ENCODE measurements at places on chromosomes 11 and 22.

GRCh38 chr11:77705876-77706579, 68.4 kb upstream of the CLNS1A start:
- DNase-seq = no peak

DNA sequence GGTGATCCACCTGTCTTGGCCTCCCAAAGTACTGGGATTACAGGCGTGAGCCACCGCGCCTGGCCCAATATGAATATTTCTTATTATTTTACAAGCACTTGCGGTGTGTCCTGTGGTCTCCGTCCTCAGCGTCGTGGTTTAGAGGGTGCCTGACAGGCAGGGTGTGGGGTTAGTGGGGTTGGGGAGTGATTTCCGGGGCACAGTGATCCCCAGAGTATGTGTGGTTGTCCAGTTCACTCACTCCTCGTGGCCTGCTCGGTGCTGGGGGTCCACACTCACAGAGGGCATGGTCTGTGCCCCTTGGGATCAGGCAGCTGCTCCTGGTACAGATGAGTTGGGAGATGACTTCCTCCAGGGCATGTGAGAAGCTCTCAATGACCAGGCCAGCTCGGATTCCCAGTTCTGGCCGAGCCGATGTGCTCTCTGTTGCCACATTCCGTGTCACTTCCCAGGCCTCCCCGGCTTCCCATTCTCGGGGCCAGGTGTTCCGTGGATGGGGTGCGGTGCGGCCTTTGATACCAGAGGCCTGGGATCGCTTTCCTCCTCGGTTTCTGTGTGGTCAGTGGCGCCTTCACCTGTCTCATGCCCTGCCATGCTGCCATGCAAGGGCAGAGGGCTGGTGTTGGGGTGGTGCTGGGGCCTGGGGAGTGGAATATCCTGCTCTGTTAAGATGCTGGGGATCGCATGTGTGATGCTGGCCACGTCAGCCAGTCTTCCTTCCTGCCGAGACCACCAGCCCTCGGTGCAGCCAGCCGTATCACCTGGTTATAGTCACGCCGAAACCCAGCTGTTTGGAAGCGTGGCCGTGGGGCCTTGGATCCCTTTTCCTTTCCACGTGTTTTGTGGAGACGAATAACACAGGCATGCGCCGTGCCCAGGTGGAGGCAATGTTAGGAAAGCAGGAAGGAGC, 39.6 kb downstream of the PARVB start:
- DNase-seq = no peak

GRCh38 chr22:47198801-47199251, 436.4 kb downstream of the TBC1D22A start:
- DNase-seq = no peak

DNA sequence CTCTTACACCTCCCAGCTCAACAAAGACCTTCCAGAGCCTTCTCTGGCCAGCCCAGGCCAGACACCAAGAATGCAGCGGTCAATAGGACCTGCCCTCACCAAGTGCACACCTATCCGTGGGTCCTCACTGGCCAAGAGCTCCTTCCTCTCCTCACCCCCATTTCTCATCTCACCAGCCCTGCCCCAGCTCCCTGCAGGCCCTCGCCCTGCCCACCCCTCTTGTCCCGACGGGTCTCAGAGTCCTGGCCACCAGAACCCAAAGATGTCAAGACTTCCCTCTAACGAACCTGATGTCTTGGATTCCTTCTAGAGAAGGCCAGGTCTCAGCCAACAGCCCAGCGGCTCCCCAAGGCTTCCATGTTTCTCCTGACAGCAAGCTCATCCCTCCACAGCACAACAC, 43.6 kb downstream of the IGF2 start:
- DNase-seq = no peak

- DNase-seq = no peak
These were observed 44.8 kb downstream of the SLN start for GRCh38 chr11:107666911-107667613.

- no peak for DNase-seq
These were observed 2.3 kb upstream of the FGF19 start for GRCh38 chr11:69705901-69706787.

- no peak for DNase-seq
These were observed 180.4 kb upstream of the B3GAT1 start for GRCh38 chr11:134592391-134592990.

GRCh38 chr11:26632691-26633159, 60.7 kb upstream of the MUC15 start:
- no peak for DNase-seq

GRCh38 chr11:9169595-9170295, 78.3 kb upstream of the SCUBE2 start:
- DNase-seq = no peak

DNA sequence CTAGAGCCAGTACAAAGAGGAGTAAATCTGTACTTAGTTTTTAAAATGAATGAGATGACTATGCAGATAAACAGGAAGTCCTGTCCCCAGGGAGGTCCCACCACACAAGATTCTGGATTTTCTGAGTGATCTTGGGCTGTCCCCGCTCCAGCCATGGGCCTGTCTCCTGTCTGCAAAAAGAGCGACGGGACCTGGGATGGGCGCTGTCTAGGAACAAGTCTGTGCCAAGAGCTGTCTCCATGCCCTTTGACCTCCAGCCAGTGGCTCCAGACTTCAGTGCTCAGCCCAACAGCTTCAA, 6.0 kb downstream of the CSNK1E start:
- no peak for DNase-seq

GRCh38 chr22:22463855-22464540, 44.5 kb downstream of the ZNF280B start:
- DNase-seq = peak; percentile 22

- no peak for DNase-seq
These were observed 134.6 kb upstream of the RCN1 start for GRCh38 chr11:31956310-31956709.

DNA sequence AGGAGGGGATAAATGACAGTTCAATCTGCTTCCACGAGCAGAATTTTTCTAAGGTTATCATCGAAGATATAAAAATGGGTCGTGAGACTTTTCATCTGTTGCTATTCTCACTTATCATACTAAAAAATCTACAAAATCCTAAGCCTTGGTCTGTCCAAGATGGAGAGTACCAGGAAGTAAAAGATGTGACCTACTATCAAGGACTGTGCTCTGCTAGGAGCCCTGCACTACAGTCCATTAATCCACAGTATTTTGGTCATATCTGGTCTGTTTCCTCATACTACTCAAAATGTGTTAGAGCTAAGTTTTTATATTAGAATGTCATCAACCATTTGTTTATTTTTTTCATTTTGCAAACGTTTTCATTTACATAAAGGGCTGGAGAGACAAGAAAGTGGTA, 79.4 kb downstream of the DDIAS start:
- DNase-seq = no peak

DNA sequence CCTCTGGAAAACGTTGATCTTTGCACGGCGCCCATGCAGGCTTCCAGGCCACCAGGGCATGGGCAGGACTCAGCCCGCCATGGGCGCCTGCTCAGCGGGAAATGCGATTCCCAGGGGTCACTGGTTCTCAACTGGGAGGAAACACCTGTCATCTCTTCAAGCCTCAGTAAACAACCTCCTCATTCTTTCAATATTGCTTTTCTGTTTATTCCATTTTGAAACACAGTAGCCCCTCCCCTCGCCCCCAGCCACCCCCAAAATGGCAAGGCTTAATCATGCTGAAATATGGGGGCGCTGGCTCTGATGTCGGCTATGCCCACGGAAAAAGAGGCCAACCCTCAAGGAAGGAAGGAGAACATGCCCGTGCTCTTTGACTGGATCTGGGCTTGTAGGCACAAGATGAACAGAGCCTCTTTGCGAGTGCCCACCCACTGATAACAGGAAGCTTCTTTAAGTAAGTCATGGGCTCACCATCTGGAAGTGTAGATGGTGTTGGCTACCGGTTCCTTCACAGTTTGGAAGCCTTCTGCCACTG, 594 bp upstream of the POU2AF1 start:
- no peak for DNase-seq

GRCh38 chr11:77776455-77776854, 44.1 kb downstream of the RSF1 start:
- no peak for DNase-seq

DNA sequence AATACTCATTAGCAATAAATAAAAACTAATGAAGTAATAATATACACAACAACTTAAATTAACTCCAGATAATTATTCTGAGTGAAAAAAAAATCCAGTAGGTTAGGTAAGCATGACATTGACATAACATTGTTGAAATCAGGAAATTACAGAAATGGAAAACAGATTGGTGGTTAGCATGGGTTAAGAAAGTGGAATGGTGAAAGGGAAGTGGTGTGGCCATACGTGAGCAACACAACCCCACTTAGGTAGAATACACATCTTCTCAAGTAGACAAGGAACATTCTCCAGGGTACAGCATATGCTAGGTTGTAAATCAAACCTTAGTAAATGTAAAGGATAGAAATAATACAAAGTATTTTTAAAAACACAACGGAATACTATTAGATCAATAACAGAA, 30.2 kb upstream of the CLTCL1 start:
- no peak for DNase-seq

DNA sequence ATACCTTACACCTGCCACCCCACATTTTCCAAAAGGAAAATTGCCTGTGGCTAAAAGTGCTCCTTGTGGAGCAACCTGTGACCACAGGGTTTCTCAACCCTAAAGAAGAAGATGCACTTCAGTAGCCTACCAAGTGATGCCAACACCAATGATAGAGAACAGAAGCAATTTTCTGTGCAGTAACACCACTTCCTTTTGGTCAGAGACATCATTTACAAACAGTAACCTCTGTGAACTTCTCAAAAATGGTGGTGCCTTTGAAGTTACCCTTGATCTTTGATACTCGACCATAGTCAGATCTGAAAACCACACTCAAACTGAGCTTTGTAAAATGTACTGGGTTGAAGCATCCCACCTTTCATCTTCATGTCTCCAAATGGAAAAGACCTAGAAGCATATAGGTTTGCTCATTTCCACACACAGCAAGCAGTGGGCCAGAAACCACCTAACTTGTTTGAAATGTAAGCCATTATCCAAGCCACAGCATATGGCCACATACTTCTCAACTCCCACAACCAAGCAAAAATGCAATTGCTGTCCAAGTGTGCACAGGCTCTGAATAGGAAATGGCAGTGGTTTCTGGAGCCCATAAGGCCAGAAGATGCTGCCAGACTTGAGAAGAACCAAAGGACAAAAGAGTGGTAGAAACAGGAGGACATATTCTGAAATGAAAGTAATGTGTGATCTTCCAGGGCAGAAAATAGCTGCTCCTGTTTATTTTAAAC, 24.3 kb downstream of the MPPED2 start:
- no peak for DNase-seq

DNA sequence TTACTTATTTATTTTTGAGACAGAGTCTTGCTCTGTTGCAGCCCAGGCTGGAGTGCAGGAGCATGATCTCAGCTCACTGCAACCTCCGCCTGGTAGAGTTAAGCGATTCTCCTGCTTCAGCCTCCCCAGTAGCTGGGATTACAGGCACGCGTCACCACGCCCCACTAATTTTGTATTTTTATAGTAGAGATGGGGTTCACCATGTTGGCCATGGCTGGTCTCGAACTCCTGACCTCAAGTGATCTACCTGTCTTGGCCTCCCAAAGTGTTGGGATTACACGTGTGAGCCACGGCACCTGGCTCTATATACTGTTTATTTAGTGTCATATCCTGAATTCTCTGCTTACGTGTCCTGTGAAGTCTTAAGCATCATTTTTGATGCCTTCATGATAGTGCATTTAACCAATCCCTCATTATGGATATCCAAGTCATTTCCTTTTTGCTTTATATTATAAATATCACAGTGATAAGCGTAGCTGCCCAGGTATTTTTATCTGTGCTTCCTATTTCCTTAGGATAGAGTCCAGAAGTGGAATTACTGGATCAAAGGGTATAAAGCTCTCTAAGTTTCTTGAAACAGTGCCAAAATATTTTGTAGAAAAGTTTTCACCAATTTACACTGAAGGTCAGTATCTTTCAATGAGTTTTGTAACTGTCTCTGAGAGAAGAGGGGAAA, 871 bp upstream of the SIDT2 start:
- no peak for DNase-seq

- DNase-seq = no peak
These were observed 62.7 kb upstream of the NECTIN1 start for GRCh38 chr11:119791701-119792151.

- no peak for DNase-seq
These were observed 19.7 kb downstream of the MYO7A start for GRCh38 chr11:77147668-77148321.

DNA sequence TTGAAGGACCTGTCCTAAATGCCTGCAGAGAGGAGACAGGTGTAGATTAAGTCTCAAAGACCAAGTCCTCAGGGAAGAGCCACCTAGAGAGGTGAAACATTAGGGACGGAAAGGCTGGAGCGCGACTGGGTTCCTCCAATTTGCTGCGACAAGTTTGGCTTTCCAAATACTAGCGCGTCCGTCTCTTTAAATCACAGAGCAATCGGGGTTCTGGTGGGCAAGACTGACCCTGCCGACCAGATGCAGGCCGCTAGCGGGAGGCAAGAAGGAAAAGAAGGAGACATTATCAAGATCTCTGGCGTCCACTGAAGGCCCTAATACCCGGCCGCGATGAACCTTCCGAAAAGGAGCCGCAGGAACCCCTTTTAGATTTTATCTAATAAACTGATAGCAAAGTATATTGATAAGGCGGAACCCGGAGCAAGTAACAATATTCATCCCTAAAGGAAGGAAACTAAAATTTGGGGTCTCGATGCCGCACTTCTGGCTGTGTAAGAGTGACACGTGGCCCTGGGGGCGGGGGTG, 128.2 kb upstream of the C11orf58 start:
- no peak for DNase-seq

- no peak for DNase-seq
These were observed 933 bp downstream of the BRSK2 start for GRCh38 chr11:1390569-1391164.

DNA sequence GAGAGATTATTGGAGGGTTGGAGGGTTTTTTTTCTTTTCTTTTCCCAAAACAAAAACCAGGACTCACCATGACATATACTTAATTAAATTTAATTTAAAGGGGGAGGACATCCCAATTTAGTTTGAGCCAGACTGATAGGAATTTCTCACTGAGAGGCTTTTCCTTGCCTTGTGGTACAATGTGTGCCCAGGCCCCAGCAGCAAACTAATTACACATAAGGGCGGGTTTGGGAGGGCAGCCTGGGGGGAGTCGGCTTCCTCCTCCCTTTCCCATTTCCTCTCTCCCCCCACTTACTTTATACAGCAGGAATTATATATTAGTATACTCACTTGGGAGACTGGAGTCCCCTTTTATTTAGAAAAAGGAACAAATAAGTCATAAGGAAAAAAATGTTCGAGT, 2.9 kb downstream of the TEAD1 start:
- DNase-seq = no peak

All from GM18507 (cell line).